ENCODE measurements at places on chromosomes 12 and 14. TPM values are rescaled to one million over a fixed set of nuclear protein-coding genes. Genes with fewer than 3 reads are reported as not detected.

The E2F7 gene
- 0.75 TPM for total RNA-seq

The DCP1B gene
- total RNA-seq = 6.2 TPM

The SUOX gene
- 23.9 TPM for total RNA-seq

The DNAJC22 gene
- 0.93 TPM for total RNA-seq

DNA sequence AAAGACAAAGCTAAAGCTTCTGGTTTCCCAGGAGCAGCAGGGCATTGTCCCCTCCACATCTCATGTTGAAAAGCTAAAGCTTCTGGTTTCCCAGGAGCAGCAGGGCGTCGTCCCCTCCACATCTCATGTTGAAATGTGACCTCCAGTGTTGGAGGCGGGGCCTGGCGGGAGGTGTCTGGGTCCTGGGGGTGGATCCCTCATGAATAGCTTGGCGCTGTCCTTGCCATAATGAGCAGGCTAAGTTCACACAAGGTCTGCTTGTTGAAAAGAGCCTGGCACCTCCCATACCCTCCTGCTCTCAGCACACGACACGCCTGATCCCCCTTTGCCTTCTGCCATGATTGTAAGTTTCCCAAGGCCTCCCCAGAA, 123.7 kb downstream of the PIWIL1 start:
- no peak for DNase-seq
- no peaks in the 10 kb centered on the region for H3K36me3 ChIP-seq
- no peaks in the 10 kb centered on the region for H3K27me3 ChIP-seq

GRCh38 chr12:78167510-78167909, 336.8 kb downstream of the NAV3 start:
- no peaks in the 10 kb centered on the region for H3K36me3 ChIP-seq
- no peak overlapping the region for H3K27ac ChIP-seq
- no peaks in the 10 kb centered on the region for H3K4me1 ChIP-seq
- H3K27me3 ChIP-seq = no peaks in the 10 kb centered on the region

- no peak for DNase-seq
- no peaks in the 10 kb centered on the region for H3K27me3 ChIP-seq
- H3K36me3 ChIP-seq = peaks cover 19% of the 10 kb centered on the region
- H3K4me3 ChIP-seq = no peak overlapping the region
- no peak overlapping the region for H3K27ac ChIP-seq
- H3K4me1 ChIP-seq = peaks cover 3% of the 10 kb centered on the region
These were observed 85.5 kb upstream of the ACTN1 start for GRCh38 chr14:69064596-69064995.

DNA sequence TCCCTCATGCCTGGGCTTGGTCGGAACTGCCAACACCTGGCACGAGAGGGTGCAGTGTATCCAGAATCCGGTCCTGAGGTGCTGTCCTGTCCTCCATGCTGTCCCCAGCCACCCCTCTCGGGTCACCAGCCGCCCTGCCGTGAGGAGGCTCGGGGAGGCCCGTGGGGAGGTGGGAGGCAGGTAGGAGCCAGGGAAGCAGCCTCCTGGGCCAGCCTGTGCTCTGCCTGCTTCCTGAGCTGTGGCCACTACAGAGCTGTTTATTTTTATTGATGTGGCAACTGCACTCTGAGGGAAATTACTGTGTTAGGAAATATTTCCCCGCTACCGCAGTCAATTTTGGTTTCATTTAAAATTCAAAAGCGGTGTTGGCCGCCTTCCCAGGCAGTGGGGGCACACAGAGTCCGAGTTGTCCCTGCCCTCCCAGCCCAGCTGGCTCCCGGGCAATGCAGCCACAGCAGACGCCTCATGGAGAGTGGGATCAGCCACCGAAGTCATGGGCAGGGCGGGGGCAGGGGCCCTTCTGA, 18.3 kb downstream of the NOC4L start:
- no peaks in the 10 kb centered on the region for H3K4me1 ChIP-seq
- no peak overlapping the region for H3K4me3 ChIP-seq
- no peak for DNase-seq
- no peaks in the 10 kb centered on the region for H3K27me3 ChIP-seq
- peaks cover 7% of the 10 kb centered on the region for H3K36me3 ChIP-seq

DNA sequence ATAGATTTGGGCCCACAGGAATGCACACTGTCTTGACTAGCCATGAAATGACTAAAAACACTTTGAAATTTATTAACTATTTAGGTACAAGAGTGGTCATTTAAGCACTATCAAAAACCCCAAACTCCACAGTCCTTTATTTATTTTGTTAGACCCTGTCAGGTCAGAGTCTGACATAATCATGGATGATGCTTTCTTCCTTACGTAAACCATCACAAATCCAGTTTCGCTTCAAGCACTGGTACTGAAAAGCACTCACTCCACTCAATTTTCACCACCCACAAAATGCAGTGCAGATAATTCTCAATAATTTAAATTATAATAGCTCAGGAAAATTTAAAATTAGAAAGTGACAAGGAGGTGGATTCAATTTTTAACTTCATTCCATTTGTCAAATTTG, 25.8 kb downstream of the PPP2R5E start:
- no peak overlapping the region for H3K27ac ChIP-seq
- no peaks in the 10 kb centered on the region for H3K36me3 ChIP-seq
- H3K27me3 ChIP-seq = no peaks in the 10 kb centered on the region
- H3K4me3 ChIP-seq = no peak overlapping the region
- no peak for DNase-seq

DNA sequence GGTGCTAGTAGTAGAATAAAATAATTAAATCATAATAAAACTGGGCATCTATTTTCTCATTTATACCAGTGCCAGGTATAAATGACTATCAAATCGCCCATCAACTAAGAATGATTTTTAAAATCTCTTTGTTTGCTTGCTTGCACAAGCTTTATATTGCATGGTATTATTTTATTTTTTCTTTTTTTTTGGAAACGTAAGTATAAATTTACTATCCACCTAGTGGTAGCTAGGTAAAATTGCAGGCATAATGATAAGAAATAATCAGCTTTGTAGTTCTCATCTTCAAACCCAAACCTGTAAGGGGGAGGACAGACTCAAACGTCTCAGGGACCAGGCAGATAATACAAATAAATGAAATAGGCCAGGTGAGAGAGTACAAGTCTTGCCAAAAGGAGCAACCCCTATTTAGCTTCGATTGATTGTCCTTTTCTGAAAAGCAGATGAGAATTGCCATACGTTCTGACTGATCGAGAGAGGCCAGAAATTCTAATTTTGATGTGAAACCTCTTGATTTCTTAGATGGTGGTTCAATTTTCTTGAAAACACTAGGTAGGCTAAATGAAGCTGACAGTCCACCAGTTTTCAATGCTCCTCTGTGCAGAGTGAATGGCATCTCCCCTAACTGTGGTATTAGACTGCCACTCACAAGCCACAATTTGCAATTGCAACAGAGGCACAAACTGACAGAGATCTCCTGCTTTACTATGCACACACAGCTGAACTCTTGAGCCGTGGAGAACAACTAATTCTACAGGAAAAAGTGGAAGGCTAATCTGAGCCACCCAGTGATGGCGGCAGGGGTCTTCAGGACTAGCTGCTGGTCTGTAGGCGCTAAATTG, 189.3 kb downstream of the DACT1 start:
- H3K27me3 ChIP-seq = no peaks in the 10 kb centered on the region
- DNase-seq = no peak
- no peaks in the 10 kb centered on the region for H3K4me1 ChIP-seq
- H3K27ac ChIP-seq = no peak overlapping the region

Measured in right atrium auricular region (tissue), 2 donors.